ENCODE measurements at places on chromosomes 5 and 9.
A peak's percentile ranks its signal among the peaks of the same experiment; 100 is the strongest.

GRCh38 chr5:65010841-65011240, 242.1 kb downstream of the CWC27 start:
- DNase-seq = no peak

- DNase-seq = no peak
These were observed 722.9 kb upstream of the RGMB start for GRCh38 chr5:98050583-98050982.

DNA sequence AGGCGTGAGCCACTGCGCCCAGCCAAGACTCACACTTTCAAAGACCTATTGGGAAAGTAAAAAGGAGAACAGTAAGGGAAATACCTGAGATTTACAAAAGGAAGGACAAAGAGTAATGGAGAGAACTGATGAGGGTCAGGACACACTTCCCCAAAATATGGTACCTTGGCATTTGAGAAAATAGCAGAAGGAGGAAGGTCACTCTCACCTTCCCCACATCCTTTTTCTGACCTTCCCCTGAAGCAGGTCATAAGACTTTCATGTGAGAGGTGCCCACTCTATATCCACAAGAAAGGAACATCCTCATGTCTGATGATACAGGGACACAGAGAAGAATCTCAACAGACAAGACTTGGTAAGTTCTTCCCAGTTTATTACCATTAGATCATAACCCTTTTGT, 272.8 kb downstream of the FBXL17 start:
- DNase-seq = no peak

- no peak for DNase-seq
These were observed 25.3 kb downstream of the SLC22A5 start for GRCh38 chr5:132394667-132395259.

DNA sequence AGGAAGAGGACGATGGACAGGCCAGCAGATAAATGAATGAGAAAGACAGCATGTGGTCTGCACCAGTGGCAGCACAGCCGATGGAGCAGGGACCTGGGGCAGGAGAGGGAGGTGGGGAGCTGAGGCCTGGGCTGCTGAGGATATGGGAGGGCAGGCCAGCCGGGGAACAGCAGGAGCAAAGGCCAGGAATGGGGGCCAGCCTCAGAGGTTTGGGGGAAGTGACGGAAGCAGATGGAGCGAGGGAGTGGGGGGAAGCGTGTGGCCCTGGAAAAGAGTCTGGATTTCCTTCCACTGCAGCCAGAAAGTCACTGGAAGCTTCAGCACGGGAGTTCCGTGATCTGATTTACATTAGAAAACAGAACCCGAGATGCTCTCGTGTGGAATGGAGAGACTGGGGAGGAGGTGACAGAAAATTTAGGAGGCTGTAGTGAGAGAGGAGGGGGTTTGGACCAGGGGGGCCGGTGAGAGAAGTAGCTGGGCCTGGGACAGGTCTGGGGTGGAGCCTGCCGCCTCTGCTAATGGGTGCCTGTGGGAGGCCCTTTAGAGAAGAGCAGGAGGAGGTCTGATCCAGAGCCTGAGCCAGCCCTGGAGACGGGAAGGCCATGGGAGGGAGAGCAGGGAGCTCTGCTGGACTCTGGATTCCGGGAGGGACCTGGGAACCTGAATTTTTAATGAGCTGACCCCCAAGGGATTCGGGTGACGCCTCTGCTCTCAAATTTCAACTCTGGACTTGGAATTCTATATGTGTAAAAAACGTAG, 65.4 kb downstream of the TSPAN17 start:
- no peak for DNase-seq

DNA sequence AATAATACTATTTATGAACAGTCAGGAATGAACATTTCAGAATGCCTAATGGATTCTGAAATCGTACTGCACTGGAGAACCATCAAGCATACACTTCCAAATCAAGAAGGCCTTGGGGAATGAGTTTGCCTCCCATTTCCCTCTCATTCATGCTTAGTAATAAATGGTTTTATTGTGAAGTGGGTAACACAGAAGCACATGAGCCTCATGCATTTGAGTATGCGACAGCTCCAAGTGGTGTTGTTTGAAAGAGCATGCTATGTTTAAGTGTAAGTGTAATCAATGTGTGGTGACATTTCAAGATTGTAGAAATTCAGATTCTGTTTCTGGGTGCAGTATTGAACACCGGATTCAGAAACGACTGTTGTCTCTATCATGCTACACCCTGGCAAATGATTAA, 60.0 kb downstream of the SGCD start:
- no peak for DNase-seq

- no peak for DNase-seq
These were observed 289.7 kb downstream of the CDK5RAP2 start for GRCh38 chr9:120289990-120290975.

- peak; percentile 63 for DNase-seq
These were observed 857 bp downstream of the ADAM19 start for GRCh38 chr5:157574456-157575380.

GRCh38 chr5:141816598-141817399, 61.4 kb downstream of the PCDH1 start:
- no peak for DNase-seq

- no peak for DNase-seq
These were observed 246.6 kb upstream of the IL12B start for GRCh38 chr5:159576902-159577301.

DNA sequence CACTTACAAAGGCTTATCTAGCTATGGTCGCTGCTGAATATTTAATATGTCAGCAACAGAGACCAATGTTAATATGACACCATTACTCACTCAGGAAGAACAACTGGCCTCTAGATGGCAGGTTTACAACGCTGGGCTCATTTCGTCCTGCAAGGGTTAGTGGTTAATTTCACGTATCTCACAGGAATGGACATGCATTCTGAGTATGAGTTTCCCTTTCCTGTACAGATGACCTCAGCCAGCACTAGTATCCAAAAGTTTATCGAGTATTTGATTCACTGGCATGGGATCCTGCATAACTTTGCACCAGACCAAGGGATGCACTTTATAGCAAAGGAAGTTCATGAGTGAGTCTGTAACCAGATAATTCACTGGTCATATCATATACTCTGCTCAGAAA, 8.7 kb upstream of the TRPC7 start:
- DNase-seq = no peak

DNA sequence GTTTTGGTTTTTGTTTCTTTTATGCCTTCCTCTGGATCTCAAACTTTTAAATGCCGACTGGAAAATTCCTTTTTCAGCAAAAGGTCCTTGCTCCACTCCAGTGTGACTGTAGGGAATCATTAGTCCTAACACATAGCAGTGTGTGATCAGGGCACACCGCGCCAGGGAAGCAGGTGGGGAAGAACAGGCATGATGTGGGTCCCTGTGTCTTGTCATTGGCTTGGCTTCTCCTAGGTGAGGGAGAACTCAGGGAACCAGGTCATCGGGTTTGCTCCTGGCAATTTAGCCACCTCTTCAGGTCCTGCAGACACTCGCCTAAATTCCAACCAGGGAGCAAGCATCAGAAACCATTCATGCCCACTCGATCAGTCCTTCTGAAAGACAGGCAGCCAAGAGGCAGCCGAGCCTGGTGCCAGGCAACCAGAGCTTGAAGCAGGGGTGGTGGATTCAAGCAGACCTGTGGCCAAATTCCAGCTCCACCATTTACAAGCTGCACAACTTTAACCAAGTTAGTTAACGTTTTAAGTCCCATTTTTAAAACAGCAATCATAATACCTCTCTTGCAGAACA, 514.2 kb downstream of the BNC2 start:
- DNase-seq = no peak

GRCh38 chr5:6788956-6789649, 75.9 kb downstream of the TENT4A start:
- no peak for DNase-seq

GRCh38 chr5:142621227-142621626, 64.7 kb downstream of the FGF1 start:
- DNase-seq = no peak

- no peak for DNase-seq
These were observed 52.3 kb upstream of the CD180 start for GRCh38 chr5:67248703-67249589.

GRCh38 chr9:136808806-136809158, 1.0 kb downstream of the RABL6 start:
- DNase-seq = no peak

DNA sequence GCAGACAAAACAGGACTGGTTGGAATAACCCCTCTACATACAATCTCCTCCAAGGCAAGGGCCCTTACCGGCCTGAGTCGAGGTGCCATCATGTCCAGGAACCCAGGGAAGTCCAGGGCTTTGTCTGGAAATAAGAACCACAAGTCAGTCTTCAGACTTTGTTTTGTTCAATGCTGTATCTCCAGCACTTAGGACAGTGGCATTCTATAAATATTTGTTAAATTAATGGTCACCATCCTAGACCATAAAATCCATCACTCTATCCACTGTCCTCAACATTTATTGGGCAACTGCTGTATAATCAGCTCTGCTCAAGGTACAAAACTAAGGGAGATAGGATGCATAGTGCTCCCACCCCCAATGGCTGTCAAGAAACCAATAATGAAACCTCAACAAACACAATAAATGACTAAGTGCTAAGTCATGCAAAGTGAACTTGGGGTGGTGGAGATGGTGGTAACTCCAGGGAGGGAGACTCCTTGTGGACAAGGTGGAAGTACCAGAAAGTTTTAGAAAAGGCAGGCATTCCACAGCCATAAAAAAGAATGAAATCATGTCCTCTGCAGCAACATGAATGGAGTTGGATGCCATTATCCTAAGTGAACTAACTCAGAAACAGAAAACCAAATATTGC, 5.0 kb downstream of the RELL2 start:
- peak; percentile 84 for DNase-seq

- no peak for DNase-seq
These were observed 133.4 kb downstream of the TRPM3 start for GRCh38 chr9:70987986-70988385.

- DNase-seq = peak; percentile 42
These were observed 57.0 kb downstream of the SECISBP2 start for GRCh38 chr9:89375191-89375760.

- no peak for DNase-seq
These were observed 144.6 kb upstream of the PPP1R26 start for GRCh38 chr9:135334953-135335460.

GRCh38 chr9:112604790-112605189, 113.1 kb downstream of the INIP start:
- DNase-seq = no peak

DNA sequence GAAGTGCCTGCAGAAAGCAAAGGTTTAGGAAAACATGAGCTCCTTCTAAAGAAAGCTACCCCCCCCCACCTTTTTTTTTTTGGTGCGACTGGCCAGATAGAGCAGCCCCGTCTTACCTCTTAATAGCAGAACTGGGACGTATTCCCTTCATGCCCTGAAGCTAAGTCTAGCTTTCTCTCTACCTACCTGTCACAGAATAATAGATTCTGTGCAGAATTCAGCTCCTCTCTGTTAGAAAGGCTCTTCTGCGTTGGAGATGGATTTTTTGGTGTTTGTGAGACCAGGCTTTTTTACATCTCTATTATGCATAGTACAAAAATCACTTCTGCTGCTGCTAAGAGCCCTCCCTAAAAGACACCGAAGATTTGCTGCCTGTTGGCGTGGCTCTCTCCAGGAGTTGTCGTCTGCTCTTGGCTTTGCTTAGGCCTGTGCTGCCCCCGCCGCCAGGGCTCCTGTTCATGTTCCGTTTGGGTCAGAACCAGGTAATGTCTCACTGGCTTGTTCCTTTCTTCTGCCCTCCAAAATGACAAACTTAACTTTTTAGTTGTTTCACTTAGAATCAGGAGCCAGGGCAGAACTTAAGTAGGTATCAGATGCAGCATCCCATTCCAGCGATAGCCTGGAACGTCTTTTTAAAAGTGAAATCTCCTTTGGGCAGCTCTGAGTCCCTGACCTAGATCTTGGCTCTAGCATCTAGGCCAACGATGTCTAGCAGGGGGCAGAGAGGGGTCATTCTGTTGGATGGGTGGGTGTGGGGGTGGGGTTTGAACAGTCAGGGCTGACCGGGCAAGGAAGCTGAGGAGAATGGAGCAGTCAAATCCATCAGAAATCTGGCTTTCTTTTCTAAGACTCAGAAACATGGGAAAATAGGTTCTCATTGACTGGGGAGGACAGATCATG, 2.5 kb downstream of the TRIO start:
- DNase-seq = no peak

DNA sequence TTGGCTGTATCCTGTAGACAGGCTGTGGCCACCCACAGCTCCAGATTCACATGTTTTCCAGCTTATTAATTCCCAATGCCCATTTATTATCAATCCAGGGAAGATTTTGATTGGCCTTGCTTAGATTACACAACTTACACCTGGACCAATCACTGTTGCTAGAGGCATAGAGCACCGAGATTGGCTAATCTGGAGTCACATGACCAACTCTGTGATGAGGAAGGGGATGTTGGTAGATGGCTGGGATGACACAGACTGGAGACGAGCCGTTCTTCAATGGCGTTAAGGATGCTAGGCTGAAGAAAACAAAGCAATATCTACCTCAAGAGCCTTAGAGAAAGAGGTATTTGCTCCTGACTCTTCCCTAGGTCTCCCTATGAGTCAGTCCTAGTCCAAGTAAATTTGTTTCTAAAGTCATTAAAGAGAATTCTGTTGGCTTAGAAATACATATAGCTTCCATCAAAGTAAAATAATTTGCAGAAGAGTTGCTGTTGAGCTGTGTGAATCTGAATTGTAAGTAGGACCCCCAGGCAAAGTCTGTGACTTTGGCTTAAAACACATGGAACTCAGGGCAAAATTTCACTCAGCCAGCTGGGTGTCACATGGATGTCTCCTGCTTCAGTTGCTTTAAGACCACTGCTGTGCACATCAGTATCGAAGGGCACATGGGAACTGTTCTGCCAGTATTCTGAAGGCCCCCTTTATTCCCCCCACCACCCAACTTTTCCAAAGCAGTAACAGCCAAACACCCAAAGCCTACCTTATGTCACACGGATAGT, 326.4 kb upstream of the KLF4 start:
- no peak for DNase-seq

GRCh38 chr5:61274511-61274911, 57.5 kb upstream of the ZSWIM6 start:
- DNase-seq = no peak

DNA sequence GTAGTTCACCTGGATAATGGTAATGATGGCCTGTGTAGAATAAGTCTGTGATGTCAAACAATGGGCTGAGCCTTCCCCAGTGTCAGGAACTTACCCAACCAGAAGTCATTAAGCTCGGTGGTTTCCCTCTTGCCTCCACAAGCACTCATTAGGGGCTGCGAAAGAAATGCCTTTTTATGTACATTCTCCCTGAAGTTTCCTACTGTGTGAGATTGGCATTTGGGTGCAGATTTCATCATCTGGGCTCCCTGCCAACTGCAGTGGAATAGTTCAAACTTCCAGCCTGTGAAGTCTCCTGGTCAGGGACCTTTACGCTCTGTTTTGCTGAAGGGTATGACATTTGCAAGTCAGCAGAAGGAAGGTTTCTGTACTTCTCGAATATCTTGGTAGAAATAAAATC, 41.6 kb upstream of the TMEM215 start:
- no peak for DNase-seq

- no peak for DNase-seq
These were observed 99.9 kb upstream of the PPP1R26 start for GRCh38 chr9:135379540-135380267.
